Activated T-cell treated with anti-CD3 and anti-CD28 coated beads, Interleukin-2, amount 50 U/mL, for 48 hours (primary cell): ENCODE measurements at places on chromosomes 3 and 15.
A peak's percentile ranks its signal among the peaks of the same experiment; 100 is the strongest.

DNA sequence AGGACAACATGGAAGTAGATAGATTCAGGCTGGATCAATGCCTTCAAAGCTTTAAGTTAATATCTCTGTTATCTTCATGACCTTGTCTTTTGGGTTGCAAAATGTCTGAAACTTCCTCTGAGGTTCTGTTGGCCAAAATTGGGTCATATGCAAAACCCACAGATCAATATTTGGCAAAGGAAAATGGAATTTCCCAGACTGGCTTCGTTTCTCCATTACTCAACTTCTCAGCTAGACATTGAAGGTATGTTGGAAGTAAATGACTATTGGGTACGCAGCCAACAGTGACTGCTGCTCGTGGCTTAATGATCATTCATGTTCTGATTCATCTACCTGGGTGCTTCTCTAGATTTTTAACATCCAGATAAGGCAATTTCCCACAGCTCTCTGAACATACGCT, 675.4 kb upstream of the SGO1 start:
- no peak for DNase-seq

- no peak for DNase-seq
These were observed 142.5 kb upstream of the LMCD1 start for GRCh38 chr3:8359133-8359532.

DNA sequence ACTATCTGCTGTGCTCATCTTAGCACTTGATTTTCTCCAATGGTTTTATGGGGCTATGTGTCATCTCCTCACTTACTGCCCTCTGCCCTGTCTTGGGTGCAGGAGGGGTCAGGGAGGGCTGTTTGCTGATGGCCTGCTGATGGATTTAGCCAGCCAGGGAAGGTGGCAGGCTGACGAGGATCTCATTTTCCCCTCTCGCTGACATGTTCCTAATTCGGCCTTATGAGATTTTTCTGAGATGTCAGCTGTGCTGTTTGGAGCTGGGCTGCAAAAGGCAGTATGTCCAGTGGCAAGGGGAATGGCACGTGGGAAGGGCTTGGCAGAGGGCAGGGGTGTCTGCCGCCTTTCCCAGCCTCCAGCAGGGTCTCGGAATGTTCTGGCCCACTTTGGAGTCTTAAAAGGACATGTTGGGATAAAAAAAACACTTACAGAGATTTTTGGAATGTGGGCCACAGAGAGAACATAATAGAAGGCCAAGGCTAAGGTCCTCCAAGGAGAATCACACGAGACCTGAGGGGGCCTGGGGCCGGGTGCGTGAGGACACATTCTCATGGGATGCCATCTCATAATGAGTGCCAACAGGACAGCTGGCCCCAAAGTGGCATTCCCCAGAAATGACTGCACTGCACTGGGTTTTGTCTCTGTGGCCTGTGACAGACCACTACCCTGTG, 303.8 kb downstream of the TLE3 start:
- no peak for DNase-seq

DNA sequence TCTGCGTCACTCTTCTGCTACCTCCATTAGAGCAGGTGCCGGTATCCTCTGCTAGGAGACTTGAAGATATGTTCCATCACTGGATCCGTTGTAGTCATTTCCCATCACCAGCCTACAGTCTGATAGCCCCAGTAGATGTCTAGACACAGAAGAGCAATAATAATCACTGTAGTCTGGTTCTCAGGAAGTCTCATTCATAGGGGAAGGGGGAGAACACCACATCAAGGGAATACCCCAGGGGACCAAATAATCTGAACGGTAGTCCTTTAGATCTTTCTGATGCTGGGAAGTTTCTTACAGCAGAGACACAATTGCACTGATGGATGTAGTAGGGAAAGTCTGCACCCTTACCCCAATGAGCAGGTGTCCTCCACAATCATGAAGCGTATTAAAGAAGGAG, 595.0 kb downstream of the EPHA3 start:
- DNase-seq, result no peak

DNA sequence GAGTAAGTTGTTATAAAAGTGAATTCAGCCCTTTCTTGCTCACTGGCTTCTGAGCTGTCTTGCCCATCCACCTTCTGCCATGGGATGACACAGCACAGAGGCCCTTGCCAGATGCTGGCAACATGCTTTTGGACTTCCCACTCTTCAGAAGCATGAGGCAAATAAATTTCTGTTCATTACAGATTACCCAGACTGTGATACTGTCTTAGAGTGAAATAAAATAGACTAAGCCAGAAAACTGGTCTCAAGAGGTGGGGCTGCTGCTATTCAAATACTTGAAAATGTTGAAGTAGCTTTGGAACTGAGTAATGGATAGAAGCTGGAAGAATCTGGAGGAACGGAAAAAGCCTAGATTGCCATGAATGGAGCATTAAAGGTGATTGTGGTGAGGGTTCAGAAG, 170.4 kb downstream of the ZMAT3 start:
- no peak for DNase-seq

DNA sequence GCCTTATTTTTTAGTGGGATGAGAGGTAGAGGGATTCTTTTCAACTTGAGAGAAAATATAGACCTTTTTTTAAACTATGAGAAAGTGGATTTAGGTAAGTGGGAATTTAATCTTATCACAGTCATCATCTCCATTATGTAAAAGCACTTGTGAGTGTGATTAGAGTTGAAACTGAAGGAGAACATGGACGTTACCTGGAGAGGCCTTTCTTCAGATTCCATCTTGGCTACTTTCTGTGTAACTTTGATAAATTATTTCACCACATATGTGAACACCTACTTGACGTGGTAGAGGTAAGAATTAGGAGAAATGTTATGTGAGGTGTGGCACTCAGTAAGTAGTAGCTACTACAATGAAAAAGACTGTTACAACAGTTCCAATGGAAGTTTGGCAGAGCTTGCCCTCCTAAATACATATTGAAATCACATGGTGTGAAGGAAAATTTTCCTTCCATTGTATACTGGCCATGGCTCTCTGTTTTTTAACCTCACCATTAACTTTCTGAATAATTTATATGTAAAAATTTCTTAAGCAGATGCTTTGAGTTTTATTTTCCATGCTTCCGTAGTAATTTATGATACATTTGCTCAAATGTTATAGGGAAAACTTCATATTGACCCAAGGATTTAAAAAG, 193.3 kb downstream of the FNDC3B start:
- no peak for DNase-seq

- DNase-seq, result peak; percentile 19
These were observed 60.1 kb upstream of the DAZL start for GRCh38 chr3:16665282-16665741.

GRCh38 chr15:71559098-71559497, 251.3 kb upstream of the NR2E3 start:
- no peak for DNase-seq
